ENCODE measurements at places on chromosomes 12 and 14.

DNA sequence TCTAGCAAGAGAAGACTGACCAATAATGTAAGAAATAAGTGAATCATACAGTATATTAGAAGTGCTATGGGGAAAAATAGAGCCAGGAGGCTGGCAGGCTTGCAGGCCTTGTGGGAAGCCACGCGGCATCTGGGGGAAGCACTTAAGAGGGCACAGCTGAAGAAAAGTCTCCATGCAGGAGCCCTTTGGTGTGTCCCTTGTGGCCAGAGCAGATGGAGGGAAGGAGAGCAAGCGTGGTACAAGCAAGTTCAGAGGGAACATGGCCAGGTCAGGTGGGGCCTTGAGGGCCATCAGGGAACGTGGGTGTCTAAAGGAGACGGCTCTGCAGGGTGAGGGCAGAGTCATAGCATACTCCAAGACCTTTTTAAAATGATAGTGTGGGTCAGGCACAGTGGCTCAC, 51.7 kb downstream of the LRRC74A start:
- no peak for DNase-seq

DNA sequence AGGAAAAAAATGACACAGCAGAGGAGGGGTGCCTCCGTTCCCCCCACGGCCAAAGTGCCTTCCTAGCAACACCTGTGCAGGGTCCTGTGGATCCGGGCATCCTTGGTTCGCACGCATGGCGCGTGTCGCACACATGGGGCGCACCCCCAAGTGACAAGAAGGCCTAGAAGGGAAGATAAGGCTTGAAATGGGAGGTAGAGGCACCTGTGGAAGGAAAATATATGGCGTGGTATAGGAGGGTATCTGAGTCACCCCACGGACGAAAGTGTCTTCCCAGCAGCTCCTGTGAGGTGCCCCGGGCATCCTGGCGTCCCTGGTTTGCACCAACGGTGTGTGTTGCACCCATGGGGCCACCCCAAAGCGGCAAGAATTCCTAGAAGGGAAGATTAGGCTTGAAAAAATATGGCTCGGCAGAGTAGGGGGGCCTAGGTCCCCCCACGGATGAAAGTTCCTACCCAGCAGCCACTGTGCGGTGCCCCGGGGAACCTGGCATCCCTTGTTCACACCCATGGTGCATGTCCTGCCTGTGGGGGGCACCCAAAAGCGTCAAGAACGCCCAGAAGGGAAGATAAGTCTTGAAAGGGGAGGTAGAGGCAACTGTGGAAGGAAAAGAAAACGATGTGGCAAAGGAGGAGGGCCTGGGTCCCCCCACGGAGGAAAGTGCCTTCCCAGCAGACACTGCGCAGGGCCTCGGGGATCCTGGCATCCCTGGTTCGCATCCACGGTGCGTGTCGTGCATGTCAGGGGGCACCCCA, 280.0 kb downstream of the ALG10 start:
- DNase-seq = no peak

- DNase-seq = no peak
Measured at GRCh38 chr14:101815994-101816393, 54.5 kb downstream of the PPP2R5C start.

GRCh38 chr14:99947695-99948094, 117.5 kb upstream of the EVL start:
- no peak for DNase-seq

DNA sequence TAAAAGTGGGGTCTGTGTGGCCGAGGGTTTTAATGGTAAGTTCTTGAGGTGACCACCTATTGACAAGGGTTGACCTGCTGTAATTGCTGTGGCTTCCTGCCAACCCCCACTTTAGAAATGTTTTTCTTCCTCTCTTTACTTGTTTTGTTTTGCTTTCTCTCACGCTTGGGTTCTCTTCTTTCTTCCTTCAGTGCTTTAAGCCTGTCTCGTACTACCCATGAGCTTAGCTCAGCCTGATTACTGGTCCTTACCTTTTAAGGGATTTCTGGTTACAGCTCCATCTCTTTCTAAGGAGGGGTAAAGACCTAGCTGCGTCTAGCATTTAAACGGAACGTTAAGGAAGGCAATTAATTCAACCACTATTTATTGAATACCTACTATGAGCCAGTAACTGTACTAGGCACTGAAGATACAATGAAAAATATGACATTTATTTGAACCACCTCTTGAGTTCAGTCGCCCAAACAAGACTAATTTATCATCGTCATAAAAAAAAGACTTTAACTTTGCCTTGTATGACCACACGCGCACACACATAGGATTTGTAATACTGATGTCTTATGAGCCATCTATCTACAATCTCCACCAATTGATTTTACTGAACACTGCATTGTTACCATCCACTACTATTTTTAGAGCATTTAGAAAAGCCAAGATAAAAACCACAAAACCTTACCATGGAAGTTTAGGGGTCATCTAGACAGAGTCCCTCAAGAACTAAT, 888 bp upstream of the PPP1R12A start:
- DNase-seq = no peak

DNA sequence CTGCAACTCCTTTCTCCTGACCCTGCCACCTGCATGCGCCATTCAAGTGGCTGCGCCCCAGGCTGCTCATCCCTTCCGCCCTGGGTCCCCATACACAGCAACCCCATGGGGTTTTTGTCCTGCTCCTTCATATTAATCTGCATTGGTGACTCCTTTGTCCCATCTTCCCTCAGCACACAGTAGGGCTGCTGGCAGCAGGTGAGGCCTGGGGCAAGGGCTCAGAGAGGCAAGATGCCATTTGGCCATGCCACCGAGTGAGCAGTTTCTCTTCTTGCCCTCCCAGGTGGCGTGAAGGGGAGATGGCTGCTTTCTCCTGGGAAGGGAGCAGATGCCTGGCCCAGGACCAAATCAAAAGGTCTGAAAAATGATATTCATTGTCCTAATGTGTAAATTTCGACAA, 9.1 kb downstream of the RTL1 start:
- no peak for DNase-seq

DNA sequence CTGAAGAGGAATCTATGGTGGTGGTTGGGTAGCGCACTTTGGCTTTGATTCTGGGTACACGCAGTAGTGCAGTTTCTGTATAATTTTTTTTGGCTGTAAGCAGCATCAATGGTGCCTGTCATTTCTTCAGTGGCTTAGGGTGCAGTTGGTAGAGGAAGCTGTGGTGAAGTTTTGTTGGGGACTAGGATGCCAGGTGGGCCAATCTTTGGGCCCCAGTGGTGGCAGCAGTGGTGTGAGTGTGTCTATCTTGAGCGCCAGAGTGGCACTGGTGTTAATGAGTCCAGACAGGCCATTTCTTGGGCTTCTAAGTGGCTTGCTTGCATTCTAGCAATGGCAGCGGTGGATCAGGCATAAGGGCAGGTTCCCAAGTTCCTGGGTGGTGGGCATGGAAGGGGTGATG, 33.8 kb upstream of the CCND2 start:
- no peak for DNase-seq

GRCh38 chr14:32019276-32019675, 57.8 kb upstream of the ARHGAP5 start:
- DNase-seq = no peak

GRCh38 chr12:98763656-98764055, 118.6 kb downstream of the APAF1 start:
- DNase-seq = no peak

GRCh38 chr12:85779768-85780167, 56.4 kb downstream of the RASSF9 start:
- DNase-seq = no peak

DNA sequence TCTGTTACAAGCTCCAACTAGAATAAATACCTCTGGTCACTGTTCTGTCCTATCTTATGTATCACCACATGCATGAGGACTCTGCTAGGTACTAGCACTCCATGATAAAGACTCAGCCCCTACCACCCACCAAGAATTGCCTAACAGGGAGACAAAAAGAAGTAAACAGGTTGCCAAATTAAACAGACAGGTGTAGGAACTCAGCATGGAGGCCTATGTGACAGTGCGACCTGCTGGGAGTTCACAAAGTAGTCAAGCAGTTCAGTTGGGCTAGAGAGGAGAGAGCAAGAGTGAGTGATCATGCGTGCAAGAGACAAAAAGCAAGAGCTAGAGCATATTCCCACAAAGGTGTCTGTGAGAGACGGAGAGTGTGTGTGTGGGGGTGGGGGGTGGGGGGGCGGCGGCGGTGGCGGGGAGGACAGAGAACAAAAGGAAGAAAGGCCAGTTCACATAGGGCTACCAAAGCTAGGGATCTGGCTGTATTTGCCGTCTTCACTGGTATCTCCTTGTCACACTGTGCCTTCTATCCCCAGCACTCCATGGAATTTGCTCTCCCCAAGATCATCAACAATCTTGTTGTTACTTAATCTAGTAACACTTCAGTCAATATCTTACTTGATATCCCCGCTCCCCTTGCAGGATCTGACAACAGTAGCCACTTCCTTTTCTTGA, 81.2 kb downstream of the SPPL3 start:
- DNase-seq = no peak

GRCh38 chr14:25050269-25051150, 563 bp upstream of the STXBP6 start:
- no peak for DNase-seq

DNA sequence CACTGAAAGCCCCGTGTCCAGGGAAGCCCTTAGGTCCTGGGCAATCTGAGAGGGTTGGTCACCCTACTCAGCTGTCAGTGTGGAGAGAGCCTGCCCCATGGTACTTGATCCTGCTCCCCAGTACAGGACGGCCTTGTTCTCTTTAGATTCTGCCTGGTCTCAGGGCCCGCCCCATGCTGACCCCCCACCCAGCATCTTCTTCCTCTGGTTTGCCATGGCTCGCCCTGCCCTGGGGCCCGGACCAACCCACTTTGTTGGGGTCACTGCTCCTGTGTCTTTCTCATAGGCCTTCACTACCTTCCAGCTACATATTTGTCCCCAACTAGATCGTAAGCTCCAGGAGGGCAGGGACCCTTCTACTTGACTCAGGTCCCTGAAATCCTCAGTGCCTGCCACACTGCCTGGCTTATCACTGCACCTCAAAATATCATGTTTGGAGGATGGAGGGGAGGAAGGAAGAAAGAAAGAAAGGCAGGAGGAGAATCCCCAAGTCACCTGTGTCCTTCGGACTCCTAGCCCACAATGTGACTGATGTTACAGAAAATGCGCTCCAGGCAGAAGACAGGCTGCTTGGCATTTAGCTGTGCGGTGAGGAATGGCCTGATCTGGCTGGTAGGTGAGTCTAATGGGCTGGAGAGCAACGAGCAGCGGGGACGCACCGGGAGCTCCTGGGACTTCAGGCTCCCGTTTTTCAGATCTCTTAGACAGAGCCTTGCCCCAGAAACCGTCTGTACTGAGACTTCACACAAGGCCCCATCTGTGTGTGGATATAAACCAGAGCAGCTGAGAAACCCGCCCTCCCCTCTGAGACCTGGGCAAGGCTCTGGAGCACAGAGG, 66.1 kb downstream of the C14orf132 start:
- no peak for DNase-seq

GRCh38 chr12:10361084-10361483, 28.8 kb downstream of the KLRK1 start:
- DNase-seq = no peak

GRCh38 chr12:30746190-30746589, 8.6 kb downstream of the CAPRIN2 start:
- no peak for DNase-seq

DNA sequence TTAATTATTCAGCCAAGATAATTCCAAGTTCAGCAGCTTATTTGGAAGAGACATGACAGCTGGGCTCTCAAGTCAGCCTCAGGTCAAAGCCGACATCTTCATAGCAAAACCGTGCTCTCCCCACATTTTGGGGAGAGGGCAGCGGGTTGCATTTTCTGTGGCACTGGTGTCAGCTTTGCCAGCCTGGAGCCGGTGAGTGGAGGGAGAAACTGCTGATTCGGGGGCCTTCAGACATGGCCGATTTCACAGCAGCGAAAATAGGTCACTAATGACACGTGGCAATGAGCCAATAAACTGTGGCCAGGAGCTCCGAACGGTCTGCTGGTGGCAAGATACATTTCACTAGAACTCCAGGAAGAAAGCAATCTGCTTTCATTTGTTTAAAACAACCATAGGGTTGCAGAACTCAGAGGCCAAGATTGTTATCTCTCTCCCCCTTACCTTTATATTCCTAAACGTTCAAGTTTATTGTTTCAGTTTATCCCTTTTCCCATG, 173.2 kb downstream of the CAND1 start:
- DNase-seq = no peak

All from cortex of kidney (tissue), 1 donor.